ENCODE measurements at places on chromosomes 7 and 10.

DNA sequence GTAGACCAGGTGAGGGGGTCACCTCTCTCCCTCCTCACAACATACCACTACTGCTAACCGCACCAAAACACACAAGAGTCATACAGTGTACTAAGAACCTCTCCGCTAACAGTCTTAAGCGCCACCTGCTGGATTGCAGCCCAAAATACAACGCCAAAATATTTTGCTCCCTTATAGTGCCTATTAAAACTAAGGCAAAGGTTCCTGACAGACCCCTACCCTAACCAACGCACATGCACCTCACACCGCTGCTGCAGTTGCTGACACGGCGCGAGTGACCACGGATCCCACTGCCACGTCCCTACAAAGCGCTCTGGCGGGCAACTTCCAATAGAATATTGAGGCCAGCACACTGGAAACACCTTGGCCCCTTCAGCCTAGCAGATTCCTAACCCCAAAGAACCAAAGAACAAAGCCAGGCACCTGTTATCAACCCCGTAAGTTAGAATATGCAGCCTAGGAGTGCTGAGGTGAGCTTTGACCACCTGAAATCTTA is 563.6 kb upstream of the SEMA3D start:
- no peak for DNase-seq

- no peak for DNase-seq
These were observed 4.5 kb upstream of the DGKI start for GRCh38 chr7:137850972-137851945.

GRCh38 chr7:46767071-46767470 is 814.8 kb downstream of the TNS3 start:
- no peak for DNase-seq

- peak; percentile 62 for DNase-seq
These were observed 42.5 kb downstream of the NOD1 start for GRCh38 chr7:30436046-30436445.

GRCh38 chr7:105931179-105931578 is 31.9 kb upstream of the CDHR3 start:
- no peak for DNase-seq

- no peak for DNase-seq
These were observed 213.9 kb downstream of the ELFN1 start for GRCh38 chr7:1883834-1884582.

- DNase-seq: no peak
These were observed 222.3 kb downstream of the SUGCT start for GRCh38 chr7:40356871-40357709.

GRCh38 chr7:20141666-20142065 is 75.5 kb downstream of the MACC1 start:
- no peak for DNase-seq

GRCh38 chr7:391411-391951 is 101.5 kb downstream of the FOXL3 start:
- DNase-seq: peak; percentile 54

DNA sequence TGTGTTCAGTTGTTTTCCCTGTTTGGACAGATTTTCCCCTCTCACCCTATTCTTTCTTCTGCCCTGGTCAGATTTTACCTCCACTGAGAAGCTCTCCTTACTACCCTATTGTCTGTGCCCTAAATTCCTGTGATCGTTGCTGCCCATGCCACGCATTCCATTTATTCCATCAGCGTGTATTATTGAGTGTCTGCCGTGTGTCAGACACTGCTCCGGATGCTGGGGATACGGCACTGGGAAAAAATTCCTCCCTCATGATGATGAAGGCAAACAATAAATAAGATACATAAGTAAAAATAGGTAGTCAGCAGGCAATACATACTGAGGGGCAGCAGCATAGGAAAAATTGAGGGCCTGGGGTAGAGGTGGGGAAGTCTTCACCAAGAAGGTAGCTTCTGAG is 86.8 kb downstream of the FANK1 start:
- no peak for DNase-seq

- DNase-seq: no peak
These were observed 127.6 kb downstream of the TNS3 start for GRCh38 chr7:47454069-47454973.

DNA sequence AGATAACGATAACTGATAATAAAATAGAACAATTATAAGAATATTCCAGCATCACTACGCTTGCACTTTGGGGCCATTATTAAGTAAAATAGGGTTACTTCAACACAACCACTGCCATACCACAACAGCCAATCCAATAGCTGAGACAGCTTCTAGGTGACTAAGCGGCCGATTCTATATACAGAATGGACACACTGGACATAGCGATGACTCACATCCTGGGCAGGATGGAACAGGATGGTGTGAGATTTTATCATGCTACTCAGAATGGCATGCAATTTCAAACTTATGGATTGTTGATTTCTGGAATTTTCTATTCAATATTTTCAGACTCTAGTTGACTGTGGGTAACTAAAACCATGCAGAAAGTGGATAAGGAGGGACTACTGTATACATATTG is 920.9 kb downstream of the LRMDA start:
- no peak for DNase-seq

- DNase-seq: peak; percentile 94
These were observed at the start of gene NFKB2 for GRCh38 chr10:102395400-102396316. Gene NFKB2 (plus strand): TSS chr10:102395705. CDS start chr10:102395960, 255 bp downstream.

GRCh38 chr10:126734967-126735366 is 64.5 kb upstream of the C10orf90 start:
- no peak for DNase-seq

DNA sequence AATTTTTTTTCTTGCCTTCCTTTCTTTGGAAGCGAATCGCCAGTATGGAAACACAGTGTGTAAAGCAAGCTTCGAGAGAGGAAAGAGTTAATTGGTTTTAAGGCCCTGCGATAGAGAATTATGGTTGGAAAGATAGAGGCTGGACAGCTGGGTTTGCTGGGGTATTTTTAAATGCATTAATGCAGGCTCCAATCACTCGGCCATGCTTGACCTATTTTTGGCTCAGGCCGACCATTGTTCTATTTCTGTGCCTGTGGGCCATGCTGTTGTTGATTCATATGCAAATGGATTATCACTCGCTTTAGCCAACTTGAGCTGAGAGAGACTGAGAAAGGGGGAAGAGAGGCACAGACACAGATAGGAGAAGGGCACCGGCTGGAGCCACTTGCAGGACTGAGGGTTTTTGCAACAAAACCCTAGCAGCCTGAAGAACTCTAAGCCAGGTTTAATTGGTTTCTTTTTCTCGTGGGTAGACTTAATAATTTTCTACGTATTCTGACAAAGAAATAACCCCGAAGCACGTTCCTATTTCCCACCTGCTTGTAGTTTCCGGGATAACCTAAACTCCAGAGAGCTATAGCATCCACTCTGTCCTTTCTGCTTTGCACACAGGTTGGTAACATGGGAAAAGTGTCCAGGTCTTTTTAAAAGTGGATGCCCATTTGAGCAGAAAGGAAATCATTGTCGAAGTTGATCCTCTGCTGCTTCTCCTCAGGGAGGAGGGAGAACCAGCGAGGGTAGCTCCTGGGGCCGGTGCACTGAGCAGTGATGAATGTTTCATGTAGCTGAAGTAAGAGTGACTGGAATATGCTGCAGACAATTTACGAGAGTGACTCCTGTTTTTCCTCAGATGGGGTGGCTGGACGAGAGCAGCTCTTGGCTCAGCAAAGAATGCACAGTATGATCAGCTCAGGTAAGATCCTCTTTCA is at the start of gene HDAC9:
HDAC9 (plus strand) TSS at position 338 of the 929 bp plus-strand sequence; CDS start at position 892, 554 bp downstream.
- DNase-seq: peak; percentile 71

- no peak for DNase-seq
These were observed 78.6 kb upstream of the PITRM1 start for GRCh38 chr10:3251172-3251571.

- peak; percentile 40 for DNase-seq
These were observed 22.8 kb downstream of the GNA12 start for GRCh38 chr7:2821161-2821841.

- DNase-seq: no peak
These were observed 13.5 kb upstream of the ELMO1 start for GRCh38 chr7:37462138-37462537.

- DNase-seq: no peak
These were observed 217.2 kb downstream of the RELN start for GRCh38 chr7:103772171-103772773.

GRCh38 chr7:158508802-158509385 is 78.7 kb downstream of the PTPRN2 start:
- no peak for DNase-seq

GRCh38 chr7:78530351-78530750 is 731.8 kb downstream of the PHTF2 start:
- DNase-seq: no peak

GRCh38 chr7:13981070-13981469 is 8.4 kb downstream of the ETV1 start:
- DNase-seq: peak; percentile 69

- no peak for DNase-seq
These were observed 186.8 kb downstream of the CELF2 start for GRCh38 chr10:11204351-11204942.

DNA sequence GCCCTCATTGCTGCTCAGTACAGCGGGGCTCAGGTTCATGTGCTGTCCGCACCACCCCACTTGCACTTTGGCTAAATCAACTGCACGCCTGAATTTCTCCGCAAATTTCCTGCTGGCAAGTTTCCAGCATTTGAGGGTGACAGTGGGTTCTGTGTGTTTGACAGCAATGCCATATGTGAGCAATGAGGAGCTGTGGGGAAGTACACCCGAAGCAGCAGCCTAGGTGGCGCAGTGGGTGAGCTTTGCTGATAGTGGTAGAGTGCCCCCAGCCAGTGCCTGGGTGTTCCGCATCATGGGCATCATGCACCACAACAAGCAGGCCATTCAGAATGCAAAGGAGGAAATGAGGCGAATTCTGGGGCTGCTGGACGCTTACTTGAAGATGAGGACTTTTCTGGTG is 103.9 kb upstream of the POT1 start:
- peak; percentile 26 for DNase-seq

GRCh38 chr10:114719311-114719710 is 61.2 kb upstream of the ABLIM1 start:
- no peak for DNase-seq

GRCh38 chr10:69056536-69057260 is 31.2 kb upstream of the SRGN start:
- DNase-seq: no peak

DNA sequence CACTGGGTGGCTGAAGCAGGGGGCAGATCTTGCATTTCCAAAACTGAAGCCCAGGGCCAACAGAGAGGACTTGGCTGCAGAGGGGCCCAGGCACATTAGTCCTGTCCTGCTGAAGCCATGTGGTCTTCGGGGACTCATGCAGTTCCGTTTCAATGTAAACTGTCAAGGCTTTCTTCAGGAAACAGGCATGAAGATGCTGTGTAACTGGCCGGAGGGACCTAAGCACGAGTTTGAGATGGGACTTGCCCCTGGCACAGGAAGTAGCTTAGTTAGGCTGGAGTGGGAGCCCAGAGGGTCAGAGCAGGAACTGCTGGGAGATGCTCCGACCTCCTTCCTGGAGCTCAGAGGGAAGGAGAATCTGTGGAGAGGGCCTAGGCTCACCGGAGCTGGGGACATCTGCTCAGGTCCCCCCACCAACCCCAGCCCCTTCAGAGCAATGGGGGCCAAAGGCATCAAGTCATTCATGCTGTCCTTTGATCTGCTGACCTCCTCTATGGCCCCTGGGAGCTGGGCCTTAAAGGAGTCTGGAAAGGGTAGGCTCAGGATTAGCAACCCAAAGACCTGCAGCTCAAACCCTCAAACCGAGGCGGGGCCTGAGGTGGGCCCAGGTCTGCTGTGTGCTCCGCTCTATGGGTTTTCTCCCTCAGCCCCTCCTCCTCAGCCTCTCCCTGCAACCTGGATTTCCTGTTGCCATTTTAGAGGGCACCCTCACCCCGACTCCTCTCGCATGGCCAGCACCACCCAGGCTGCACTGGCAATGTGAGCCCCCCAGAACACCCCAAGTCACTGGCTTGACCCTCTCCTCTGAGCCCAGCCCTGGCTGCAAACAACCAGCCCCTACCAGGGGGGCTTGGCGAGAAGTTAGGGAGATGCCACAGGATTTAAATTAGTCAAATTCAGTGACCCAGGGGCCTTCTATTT is 4.4 kb upstream of the MNX1 start:
- DNase-seq: no peak

GRCh38 chr7:120986650-120987049 is 1.9 kb upstream of the CPED1 start:
- no peak for DNase-seq

- no peak for DNase-seq
These were observed 272.4 kb downstream of the ETV1 start for GRCh38 chr7:13717031-13717430.

GRCh38 chr10:101014230-101014884 is 14.7 kb downstream of the LZTS2 start:
- peak; percentile 88 for DNase-seq

DNA sequence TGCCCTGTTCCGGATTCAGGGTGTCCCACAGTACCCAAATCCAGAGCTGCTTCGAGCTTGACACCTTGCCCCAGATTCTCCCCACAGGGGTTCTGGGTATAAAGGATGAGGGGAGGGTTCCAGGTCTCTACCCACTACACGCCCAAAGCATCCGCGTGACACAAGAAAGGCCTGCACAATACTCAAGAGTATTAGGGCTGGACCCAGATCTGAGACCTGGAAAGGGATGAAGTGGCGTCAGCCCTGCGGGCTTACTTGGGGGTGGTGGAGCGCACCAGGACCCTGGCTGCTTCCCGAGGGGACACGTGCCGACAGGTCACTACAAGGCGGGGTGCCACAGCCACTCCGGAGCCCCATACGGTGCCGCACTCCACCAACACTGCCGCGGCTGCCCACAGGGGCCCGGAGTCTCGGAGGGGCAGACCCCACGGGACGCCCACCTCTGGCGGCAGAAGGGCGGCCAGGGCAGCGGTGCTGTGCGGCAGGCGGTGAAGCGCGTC is 1.3 kb downstream of the TYSND1 start:
- no peak for DNase-seq

GRCh38 chr10:34906067-34906965 is 91.2 kb upstream of the PARD3 start:
- DNase-seq: peak; percentile 71
